ENCODE measurements at places on chromosomes 2 and 18.

DNA sequence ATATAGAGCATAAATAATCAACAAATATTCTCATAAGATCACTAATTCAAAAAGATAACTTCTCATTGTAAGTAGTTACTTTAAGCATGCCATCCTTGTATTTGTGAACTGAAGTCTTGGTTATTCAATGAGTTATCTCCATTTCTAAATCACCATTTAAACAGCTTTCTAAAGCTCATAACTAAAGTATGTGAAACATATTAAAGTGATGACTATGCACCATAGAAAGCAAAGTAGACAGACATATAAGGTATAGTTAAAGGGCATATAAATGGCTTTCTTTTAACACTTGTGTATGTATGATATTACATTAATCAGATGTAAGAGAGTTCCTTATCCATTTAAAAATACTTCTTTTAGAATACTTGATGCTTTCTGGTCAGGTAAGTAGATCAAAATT lies 83.5 kb downstream of the IKZF2 start:
- DNase-seq, result no peak

GRCh38 chr18:79402209-79402576 lies 6.5 kb downstream of the NFATC1 start:
- no peak for DNase-seq

DNA sequence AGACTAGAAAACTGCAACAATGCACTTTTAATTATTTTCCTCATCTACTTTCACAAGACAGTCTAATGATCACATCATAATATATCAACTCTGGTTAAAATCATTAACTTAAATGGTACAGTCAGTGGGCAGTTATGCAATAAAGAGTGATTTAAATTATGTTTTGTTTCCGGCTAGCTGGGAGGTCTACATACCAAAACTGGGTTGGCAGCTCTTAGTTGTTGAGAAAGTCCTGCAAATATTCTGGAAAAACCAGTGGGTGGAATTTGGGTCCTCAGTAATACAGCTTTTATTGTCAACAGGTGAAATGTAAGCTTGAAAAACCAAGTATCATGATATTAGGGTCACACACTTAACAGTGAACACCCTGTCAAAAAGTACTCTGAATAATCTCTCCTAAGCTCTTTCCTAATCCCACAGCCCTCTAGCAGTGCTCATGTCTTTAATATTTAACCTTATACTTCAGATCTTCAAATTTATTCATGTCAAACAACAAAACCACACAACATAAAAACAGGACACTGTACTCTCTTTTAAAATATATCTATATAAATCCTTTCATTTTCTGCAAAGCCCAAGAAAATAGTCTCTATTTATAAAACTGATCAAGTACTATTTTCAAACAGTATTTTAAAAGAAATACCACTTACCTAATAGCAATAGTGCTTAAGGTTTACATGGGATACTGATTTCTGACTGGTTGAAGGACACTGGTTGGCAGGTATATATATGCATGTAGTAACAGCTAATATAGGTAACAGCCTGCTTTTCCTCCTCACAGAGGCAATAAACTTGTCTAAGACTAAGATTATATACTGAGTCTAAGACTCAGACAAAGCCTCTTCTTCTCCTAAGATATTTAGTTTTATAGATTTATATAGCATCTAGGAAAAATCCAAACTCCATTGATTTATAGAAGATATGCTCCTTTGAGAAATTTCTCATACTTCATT lies 103.8 kb downstream of the GAREM1 start:
- no peak for DNase-seq

DNA sequence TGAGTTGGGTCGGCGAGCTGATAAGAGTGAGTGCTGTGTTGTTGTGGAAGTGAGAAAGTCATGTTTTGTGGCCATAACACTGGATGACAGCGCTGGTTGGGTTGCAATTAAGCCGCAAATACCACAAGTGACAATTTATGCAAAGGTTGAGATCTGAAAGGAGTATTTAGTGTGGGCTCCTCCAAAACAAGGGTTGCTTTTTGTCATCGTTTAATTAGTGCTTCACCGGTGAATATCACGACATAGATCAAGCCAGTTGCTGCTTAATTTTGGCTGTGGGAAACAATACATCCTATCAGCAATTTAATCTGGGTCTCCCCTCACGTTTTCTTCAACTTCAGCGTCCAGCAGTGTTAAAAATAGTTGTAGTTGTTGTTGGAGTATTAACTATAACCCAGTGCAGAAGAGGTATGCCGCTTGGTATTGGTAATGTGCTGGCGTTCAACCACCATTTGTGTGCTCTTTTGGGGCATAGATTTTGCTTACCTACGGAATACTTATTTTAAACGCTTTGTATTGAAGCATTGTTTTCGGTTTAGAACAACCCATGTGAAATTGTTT lies 662 bp downstream of the ACVR2A start:
- peak; percentile 3 for DNase-seq

- DNase-seq, result no peak
Measured at GRCh38 chr18:7987284-7987976, 420.3 kb downstream of the PTPRM start.
